Activated naive CD4-positive, alpha-beta T cell treated with anti-CD3 and anti-CD28 coated beads, Interleukin-2, amount 50 U/mL, for 72 hours (primary cell): ENCODE measurements at places on chromosomes 12 and 14.

DNA sequence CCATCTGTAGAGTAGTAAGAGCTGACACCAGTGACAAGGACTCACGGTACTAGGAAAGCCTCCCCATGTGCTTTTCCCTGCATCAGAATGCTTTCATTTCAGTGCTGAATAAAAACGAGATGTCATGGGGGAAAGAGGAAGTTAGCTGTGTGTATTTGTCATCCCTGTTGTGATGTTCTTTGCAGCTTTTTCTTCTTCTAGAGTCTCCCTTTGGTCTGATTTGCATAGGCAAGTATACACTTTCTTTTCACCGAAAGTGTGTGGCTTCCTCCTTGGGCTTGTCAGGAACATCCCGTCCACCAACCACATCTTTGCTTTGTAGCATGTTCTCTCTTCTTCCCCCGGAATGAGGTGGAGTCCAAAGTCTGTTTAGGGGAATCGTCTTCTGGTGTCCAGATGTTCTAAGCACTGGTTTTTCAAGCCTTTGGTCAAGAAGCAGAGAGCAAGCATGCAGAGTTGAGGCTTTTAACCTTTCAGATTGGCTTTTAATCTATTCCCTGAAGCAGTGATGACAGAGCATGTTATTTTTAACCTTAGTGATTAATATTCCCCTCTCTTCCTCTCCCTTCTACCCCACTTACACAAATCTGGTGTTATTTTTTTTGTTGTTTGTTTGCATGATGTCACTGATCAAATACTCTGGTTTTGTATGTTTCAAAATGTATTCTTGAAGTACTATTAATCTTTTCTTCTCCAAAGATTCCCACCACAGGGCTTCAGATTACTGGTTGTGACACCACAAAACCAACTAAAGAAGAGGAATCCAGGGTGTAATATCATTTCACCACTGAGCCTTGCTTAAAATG lies 163.4 kb downstream of the SAMD4A start:
- DNase-seq = peak; percentile 51

DNA sequence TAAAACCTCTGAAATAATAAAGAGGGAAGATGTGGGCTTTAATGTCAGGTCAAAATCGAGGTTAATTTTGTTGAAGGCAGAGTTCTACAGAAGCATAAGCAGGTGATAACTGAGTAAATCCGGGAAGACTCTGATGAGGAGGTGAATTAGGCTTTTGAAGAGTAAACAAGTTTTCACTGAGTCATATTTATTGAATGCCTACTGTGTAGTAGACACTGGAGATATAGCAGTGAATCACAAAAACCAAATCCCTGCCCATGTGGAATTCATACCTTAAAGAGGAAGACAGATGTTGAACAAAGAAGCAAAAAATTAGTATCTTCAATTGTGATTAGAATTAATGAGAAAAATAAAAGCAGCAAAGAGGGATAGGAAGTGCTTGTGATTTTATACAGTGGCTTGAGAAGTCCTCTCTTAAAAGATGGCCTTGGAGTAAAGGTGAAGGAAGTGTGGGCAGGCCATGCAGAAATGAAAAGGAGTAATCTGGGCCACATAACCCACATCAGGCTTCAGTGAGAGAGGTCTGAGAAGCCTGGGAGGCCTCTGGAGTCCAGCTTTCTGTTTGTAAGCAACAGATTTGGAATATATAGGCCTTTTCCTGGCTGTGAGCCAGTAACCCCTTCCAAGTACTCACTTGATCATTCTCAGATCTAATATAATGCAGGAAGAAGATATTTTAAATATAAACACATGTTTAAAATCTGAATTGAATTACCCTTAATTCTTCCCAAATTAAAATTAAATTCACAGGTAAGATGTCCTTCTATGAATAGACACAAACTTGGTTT lies 46.7 kb downstream of the BHLHE41 start:
- no peak for DNase-seq

DNA sequence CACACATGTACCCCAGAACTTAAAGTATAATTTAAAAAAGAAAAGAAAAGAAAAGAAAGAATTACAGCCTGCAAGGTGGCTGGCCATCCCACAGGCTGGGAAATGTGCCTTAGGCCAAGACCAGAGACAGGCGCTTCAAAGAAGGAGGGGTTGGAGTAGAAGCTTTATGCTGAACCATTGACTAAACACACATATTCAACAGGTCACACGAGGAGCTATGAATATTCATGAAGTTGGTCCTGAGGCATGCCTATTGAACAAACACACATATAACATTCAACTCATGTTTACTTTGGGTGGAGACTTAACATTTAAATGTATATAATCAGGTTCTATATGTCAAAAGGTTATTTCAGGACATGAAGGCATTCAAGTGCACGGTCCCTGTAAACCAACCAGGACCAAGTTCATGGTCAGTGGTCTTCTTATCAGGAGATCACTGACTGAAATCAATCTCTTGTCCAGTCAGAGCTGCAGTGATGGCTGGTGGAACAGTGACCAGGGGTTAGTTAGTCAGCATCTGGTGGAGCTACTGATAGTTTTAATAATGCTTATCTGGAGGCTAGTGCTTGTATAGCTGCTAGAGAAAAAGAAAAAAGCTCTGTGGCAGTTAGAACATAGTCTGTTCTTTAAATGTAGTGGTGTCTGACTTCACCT lies 35.6 kb upstream of the ITPR2 start:
- DNase-seq = no peak

- no peak for DNase-seq
These were observed 1.9 kb downstream of the ARHGEF40 start for GRCh38 chr14:21072031-21072473.

DNA sequence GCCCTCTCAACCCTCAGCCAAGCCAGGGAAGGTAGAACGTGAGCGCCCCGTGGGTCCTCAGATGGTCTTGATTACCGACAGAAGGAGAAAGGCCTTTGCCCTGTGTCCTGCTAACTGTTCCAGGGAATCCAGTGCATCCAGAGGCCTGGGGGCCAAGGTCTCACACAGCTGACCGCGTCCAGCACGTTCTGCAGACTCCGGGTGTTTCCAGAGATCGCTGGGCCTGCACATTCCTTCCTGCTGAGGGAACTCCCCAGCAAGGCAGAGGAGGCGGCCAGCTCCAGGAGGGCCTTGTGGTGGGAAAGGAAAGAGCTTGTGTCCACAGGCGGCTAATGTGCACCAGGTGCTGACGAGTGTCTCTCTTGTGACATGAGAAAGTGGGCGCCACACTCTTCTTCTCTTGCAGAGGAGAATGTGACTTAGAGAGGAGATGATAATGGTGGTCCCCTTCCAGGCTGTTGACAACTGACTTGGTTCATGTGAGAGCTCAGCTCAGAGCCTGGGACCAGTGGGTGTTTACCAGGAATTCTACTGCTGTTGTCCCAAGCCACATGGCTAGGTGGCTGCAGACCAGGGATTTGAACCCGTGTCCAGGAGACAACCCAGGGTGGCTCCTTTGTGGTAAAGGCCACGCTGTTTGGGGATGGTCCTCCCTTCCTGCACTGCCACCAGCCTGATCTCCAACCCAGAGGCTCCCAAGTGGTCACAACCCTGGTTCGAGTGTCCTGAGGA lies 46.8 kb upstream of the DLK1 start:
- DNase-seq = no peak
